ENCODE measurements at places on chromosomes 13 and 19.

DNA sequence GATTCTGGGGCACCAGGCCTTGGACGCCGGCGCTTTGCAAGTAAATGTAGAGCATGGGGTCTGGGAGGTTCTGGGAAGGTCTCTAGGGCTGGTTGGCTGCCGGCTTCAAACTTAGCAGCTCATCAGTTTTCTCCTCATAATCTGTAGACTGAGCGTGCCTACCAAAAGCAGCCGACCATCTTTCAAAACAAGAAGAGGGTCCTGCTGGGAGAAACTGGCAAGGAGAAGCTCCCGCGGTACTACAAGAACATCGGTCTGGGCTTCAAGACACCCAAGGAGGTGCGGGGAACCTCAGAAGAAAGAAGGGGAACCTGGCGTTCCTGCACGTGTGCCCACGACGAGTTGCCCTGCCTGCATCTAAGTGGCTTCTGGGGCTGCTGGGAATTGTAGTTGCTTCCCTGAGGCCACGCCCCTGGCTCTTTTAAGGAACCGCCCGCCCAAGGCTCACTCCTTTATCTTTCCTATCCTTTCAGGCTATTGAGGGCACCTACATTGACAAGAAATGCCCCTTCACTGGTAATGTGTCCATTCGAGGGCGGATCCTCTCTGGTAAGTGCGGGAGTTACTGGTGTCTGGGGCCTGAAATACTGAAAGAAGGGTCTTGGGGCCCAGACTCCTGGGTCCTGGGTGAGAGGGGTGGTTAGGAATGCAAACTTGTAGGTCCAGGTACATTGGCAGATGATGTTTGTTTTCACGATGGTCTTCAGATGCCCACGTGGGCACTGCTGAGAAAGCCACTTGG is 984 bp downstream of the RPS11 start:
- peak; percentile 84 for DNase-seq

DNA sequence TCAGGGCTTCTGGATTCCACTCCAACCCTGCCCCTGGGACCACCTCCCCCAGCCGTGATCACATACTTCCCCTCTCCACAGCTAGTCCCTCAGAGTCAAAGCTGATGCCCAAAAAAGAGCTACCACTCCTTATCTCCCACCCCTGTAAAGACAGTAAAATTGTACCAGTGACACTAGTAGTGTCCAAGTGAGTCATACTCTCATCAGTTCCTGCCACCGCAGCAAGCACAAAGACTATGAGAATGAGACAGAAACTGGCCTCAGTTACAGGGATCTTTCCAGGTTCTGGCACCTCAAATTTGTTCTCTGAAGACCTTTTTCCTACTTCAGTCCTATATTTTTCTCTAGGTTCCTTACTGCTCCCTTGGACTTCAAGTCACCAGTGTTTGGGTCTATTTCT is 144.2 kb downstream of the SPRY2 start:
- DNase-seq = no peak

- peak; percentile 32 for DNase-seq
Observed at GRCh38 chr19:7200736-7201135, 93.5 kb downstream of the INSR start.

DNA sequence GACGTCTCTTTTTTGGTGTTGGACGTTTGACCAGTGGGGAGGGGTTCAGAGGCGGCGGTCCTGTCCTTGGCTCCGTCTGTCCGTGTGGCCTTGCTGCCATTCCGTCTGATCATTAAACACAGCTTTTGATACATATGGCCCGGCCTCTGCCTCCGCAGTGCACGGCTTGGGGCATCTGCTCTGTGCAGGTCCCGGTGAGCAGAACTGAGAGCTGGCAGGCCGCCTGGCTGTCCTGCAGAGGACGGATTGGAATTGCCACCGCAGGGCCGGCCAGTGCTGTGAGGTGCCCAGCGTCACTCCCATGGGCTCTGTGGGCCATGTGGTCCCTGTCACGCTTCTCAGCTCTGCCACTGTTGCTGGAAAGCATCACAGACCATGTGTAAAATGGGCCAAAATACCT is 5.4 kb upstream of the TMPRSS9 start:
- no peak for DNase-seq

DNA sequence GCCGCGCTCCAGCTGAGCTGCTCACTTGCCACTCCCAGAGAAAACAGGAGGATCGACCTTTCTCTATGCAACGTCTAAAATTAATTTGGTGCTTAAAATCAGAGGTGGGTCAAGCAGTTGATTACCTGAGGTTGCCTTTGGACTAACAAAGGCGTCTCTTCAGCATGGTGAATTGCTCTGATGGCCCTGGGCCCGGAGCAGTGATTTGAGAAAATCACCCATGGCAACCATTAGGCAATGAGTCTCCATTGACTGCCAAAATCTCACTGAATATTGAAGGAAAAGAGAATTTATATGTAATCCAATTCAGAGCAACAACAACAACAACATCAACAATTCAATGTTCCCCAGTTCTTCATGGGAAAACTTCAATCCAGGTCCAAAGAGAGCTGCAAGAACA is 61.8 kb downstream of the IRS2 start:
- DNase-seq = no peak

DNA sequence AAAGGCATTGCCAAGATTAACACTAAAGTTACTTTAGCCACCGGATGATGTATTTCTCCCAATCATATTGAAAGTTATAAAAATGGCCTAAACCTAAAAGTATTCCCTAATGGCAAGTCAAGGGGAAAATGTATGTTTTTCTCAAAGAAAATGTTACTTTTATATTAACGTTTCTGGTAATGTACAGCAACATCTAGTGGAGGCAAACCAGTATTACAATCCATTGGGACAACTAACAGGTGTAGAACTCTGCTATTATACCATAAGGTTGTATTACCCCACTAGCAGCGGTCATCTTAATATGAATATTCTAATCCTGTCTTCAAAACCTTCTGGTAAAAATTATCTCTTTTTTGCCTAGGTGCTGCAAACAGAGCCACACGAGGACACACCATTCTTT is 69.2 kb downstream of the ZNF100 start:
- DNase-seq = no peak
